Lung (tissue), 17 donors: ENCODE measurements at places on chromosomes 12 and 14. TPM values are rescaled to one million over a fixed set of nuclear protein-coding genes. Genes with fewer than 3 reads are reported as not detected.

MGST1 gene
- 756 TPM for polyA plus RNA-seq

CFAP251 gene
- polyA plus RNA-seq: 7.2 TPM

NGB gene
- not detected for polyA plus RNA-seq

NCKAP5L gene
- 15.7 TPM for polyA plus RNA-seq

DLK1 gene
- polyA plus RNA-seq: not detected

BDKRB2 gene
- polyA plus RNA-seq: 0.77 TPM

OLR1 gene
- 24.6 TPM for polyA plus RNA-seq

CPNE6 gene
- polyA plus RNA-seq: not detected

OAS2 gene
- 20.8 TPM for polyA plus RNA-seq

SOCS4 gene
- polyA plus RNA-seq: 6.8 TPM

CD4 gene
- 20.6 TPM for polyA plus RNA-seq

E2F7 gene
- 0.24 TPM for polyA plus RNA-seq

AKAP6 gene
- 1.5 TPM for polyA plus RNA-seq

IL26 gene
- not detected for polyA plus RNA-seq

LUM gene
- 74.5 TPM for polyA plus RNA-seq

KLRC1 gene
- polyA plus RNA-seq: 1.3 TPM
